ENCODE measurements at places on chromosomes 13 and 19.

DNA sequence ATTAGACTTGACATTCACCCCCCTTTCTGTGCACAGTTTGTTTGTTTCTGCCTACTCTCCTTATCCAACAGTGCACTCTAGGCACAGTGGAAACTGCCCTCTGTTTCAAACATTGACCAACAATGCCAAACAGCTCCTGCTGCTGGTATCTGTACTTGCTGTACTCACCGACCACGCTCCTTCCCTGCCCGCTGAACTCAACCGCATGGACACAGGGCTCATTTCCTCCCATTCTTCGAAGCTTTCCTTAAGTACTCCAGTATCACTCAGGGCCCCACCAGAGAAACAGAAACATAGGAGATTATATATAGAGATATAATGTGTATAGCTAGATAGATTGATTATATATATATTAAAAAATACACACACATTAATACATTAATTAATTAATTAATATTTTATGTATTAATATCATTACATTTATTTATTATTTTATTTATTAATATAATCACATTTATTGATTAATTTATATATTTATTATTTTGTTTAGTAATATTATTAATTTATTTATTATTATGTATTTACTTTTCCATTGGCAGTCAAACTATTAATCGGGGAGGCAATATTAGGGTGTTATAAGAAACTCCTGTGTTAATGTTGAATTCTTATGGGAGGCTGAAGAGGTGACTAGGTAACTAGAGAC is 1528.2 kb downstream of the EFNB2 start:
- no peak for DNase-seq

- no peak for DNase-seq
Measured at GRCh38 chr13:75399168-75399878, 82.6 kb downstream of the TBC1D4 start.

GRCh38 chr19:46020819-46021125 is 2.1 kb downstream of the PGLYRP1 start:
- no peak for DNase-seq

DNA sequence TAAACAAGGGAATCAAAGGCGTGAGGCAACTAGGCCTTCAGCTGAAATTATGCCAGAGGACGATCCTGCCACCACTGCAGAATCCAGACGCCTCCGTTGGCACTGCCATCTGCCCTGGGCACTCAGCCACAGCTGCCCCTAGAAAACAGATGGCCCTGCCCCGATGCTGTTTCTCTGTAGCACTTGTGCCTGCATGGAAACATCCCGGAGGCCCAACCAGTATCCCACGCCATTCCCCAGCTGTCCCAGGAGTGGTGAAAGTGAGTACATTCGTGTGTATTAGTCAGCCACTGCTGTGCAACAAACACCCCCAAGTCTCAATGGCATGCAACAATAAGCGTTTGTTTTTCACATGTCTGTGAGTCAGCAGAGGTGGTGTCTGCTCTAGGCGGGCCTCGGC is 8.9 kb upstream of the CRTC1 start:
- DNase-seq, result no peak

DNA sequence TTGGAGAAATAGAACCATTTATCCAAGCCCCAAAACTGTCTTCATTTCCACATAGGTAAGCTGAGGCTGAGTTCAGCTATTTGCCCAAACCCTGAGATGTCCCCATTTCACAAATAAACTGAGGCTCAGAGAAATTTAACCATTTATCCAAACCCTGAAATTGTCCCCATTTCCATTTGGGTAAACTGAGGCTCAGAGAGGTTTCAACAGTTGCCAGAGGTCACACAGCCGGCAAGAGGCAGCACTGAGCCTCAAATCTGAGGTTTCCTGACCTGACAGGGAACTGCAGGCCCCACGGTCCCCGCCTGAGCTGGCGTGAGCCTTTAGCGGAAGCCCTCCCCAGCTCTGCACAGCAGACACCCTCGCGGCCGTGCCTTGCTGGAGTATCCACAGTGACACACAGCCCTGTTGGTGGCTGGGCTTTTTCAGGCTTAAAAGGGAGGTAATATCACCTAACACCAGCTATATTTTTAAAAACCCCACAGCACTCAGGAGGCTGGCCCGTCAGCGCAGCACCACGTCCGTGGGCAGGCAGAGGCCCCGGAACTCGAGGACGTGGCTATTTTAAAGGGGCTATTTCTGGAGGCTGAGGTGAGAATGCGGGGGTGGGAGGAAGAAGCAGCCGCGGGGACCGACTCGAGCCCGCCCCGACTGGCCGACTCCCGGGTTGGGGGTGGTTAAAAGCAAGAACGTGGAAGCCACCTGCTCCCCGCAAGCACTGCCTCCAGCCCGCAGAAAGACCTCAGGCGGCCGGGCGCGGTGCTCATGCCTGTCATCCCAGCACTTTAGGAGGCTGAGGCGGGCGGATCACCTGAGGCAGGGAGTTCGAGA is 18.5 kb downstream of the PTPRS start:
- no peak for DNase-seq

DNA sequence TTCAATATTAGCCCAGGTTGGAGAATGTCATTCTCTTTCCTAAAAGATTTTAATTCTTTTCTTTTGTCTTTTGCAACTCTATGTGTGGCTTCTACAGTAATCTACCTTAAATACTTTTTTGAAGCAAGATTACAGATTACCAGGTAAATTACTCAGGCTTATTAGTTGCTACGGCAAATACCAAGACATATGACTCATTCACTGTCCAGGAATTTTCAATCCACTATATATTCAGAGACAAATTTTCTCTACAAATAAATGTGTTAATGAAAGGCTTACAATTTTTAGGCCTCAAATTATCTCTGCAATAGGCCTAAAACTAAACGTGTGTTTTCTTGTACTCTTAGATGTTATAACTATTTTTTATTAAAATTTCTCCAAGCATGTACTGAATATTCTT is 631.3 kb downstream of the DIAPH3 start:
- DNase-seq, result no peak

DNA sequence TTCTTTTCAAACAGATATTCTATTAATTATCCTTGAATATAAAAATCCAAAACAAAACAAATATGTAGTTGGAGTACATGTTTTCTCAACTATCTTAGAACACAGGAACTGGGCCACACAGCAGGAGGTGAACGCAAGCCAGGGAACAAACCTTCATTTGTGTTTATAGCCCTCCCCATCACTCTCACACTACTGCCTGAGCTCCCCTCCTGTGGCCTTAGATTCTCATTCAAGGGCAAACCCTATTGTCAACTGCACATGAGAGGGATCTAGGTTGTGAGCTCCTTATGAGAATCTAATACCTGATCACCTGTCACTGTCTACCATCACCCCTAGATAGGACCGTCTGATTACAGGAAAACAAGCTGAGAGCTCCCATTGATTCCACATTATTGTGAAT is 427.1 kb upstream of the PRR20A start:
- no peak for DNase-seq

GRCh38 chr13:29503041-29503837 is 92.2 kb downstream of the SLC7A1 start:
- no peak for DNase-seq

DNA sequence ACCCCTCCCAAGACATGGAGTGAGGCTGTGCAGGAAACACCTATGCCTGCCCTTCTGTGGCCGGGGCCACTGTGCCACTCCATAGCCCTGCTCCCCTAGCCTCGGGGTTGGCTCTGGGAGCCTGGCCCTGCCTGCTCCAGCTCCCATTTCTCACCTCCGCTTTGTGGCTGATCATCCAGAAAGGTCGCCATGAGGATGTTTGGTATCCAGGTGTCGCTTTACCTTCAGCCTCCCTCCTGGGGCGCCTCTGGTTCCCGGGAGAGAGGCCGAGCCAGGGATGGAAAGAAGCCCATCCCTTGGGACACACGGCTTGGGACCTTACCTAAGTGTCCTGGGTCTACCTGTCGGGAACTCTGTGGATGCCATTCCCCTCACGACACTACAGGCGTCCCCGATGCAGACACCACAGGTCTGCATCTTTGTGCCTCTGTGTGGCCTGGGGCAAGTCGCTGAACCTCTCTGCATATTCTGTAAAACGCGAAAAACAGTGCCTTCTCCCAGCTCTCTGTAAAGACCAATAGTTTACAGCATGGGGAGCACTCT is 3.4 kb upstream of the MCF2L start:
- no peak for DNase-seq

DNA sequence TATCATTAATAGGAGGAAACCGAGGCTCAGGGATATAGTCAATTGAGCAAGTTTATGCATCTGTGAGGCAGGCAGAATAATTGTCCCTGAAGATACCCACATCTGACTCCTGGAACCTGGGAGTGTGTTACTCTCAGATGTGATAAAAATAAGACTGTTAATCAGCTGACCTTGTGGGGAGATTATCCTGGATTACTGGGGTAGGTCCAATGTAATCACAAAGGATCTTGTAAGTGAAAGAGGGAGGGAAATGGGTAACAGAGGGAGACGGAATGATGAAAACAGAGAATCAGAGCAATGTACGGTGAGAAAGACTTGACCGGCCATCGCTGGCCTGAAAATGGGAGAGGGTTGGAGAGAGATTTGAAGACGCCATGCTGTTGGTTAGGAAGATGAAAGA is 3.2 kb upstream of the EDDM13 start:
- DNase-seq, result no peak

GRCh38 chr13:78686461-78686860 is 27.5 kb upstream of the OBI1 start:
- DNase-seq, result no peak

DNA sequence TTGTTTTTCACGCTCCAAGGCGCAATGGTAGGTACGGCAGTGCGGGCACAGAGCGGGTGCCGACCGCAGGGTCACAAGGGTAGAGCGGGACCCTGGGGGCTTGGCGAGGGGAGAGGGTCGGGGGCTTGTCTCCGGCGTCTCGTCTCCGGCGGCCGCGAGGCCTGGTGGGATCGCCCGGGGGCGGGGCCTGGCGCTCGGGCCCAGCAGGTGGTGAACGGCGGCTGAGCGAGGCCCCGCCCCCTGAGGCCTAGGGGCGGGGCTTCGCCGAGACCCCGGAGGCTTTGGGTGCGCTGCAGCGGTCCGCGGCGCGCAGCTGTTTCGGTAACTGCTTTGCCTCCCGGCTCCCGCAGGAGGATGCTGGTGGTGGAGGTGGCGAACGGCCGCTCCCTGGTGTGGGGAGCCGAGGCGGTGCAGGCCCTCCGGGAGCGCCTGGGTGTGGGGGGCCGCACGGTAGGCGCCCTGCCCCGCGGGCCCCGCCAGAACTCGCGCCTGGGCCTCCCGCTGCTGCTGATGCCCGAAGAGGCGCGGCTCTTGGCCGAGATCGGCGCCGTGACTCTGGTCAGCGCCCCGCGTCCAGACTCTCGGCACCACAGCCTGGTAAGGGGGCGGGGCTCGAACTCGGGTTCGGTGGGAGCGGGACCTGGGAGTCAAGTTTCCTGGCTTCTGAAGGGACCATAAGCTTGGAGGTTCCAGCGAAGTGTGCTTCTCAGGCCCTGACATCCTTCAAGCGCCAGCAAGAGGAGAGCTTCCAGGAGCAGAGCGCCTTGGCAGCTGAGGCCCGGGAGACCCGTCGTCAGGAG is at the start of gene TSEN34:
Gene TSEN34 (plus strand): TSS at position 298 of the 800 bp plus-strand sequence. CDS start 57 bp downstream, at position 355.
- peak; percentile 85 for DNase-seq

DNA sequence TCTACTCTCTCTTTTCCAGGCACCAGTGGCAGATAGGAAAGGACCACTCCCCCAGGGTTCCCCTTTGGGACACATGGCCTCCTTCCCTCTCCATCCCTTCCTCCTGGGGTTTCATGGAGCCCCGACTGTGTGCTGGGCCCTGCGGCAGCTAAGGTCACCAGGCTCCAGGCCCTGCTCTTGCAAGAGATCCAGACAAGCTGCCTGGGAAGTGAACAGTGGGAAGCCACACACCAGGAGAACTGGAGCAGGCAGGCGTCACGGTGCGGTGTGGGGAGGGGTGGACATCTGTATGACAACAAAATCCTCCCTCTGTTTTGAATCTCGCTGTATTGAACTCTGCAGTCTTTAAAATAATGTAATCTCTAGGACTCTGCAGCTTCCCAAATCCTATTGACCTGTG is 330.1 kb downstream of the UQCRFS1 start:
- DNase-seq, result no peak

All from stimulated activated CD8-positive, alpha-beta memory T cell treated with anti-CD3 and anti-CD28 coated beads, Interleukin-12 subunit alpha, Interleukin-12 subunit beta, amount 100 ng/mL, for 4 hours (primary cell).